ENCODE measurements at places on chromosomes 6 and 20.

GRCh38 chr6:47109281-47109680 lies 67.1 kb upstream of the ADGRF1 start:
- no peak for ATAC-seq

- peak; percentile 70 for ATAC-seq
Observed at GRCh38 chr6:87473419-87473903, 687 bp downstream of the SLC35A1 start.

- no peak for ATAC-seq
Observed at GRCh38 chr6:43150051-43150751, 20.9 kb upstream of the SRF start.

DNA sequence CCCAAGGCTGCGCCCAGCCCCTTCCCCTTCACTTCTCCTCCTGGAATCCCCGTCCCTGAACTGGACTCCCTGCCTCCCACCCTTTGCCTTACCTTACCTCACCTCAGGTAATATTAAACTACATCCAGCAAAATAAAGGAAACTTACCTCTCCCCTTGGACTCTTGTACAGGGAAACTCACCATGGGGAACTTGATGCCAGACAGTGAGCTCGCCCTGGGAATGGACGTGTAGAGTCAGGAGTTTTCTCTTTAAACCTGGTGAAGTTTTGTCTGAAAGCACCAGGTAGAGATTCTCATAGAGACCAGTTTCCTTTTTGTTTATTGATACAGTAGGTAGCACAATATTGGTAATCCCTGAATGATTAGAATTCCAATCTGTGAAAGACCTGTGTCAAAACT lies 544 bp upstream of the HLA-C start:
- no peak for ATAC-seq

- no peak for ATAC-seq
Observed at GRCh38 chr6:106102034-106102433, 15.9 kb downstream of the PRDM1 start.

DNA sequence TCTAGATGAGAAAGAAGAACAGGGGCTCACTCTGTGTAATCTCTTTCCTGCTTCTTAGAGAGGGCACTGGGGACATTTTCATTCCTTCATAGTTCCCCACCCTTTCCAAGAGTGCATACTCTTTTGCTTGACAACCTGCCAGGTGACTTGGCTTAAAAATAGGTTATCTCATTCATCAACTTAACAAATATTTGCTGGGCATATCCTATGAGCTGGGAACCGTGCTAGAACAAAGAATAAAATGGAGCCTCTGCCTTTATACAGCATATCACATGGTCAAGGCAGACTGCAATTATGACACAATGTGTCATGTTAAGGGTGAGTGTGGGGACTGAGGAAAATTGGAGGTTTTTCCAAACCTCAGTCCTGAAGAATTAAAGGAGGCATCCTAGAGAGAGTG lies 209.8 kb upstream of the FOXA2 start:
- ATAC-seq, result no peak

GRCh38 chr20:33672426-33673113 lies 1.7 kb downstream of the NECAB3 start:
- no peak for ATAC-seq

DNA sequence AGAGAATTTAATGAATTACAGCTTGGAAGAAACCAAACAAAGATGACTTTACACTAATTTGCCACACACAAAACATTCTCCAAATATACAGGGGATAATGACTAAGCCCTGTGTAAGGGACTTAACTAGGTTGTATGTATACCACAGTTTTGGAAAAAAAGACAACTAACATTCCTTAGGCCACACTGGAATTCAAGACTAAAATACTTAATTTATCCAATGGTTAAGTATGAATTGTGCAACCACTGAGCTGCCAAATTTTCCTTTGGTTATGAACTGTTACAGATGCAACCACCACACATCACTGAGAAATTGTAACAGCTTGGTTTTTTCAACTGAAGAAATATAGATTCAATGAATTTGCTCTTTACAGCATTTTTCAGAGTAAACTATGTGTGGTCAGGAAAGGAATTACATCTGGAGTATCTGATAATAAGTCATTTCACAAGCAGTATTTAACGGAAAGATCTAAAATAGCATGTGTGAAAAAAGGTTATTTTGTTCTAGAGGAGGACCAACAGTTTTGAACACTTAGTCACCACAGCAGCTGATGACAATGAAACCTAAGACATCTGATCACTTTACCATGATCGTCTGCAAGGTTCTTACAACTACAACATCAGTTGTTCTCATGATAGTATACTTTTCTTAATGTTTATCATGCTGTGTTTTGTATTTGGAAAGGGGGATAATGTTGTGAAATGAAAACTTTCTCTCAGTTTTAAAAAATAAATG lies 318.8 kb downstream of the BCKDHB start:
- ATAC-seq, result no peak

DNA sequence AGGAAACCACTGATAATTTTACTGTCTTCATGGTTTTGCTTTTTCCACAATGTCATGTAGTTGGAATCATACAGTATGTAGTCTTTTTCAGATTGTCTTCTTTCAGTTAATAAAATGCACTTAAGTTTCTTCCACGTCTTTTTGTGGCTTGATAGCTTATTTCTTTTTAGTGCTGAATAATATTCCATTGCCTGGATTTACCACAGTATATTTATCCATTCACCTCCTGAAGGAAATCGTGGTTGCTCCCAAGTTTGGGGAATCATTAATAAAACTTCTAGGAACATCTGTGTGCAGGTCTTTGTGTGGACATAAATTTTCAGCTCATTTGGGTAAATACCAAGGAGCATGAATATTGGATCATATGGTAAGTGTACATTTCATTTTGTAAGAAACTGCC lies 38.8 kb upstream of the ZNFX1 start:
- no peak for ATAC-seq

- ATAC-seq, result no peak
Observed at GRCh38 chr20:44461142-44461802, 14.4 kb upstream of the TTPAL start.

DNA sequence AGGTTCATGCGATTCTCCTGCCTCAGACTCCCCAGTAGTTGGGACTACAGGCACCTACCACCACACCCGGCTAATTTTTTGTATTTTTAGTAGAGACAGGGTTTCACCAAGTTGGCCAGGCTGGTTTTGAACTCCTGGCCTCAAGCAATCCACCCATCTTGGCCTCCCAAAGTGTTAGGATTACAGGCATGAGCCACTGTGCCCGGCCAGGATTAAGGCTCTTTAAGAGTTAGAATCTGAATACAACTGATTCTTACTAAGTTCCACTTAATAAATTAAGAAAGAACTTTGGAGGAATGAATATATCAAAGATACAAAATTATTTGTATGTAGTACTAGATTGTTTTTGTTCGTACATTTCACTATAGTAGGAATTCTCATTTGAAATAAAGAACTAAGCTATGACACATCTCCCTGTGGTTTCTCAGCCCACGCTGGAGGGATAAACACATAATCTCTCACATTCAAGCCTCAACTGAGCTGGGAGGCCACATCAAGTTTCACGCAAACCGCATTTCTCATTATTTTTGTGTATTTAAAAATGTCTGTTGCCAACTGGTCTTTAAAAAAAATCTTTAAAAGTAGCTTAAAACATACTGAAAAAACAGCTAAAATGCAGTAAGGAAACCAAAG lies 34.2 kb downstream of the DTNBP1 start:
- no peak for ATAC-seq

GRCh38 chr6:56868687-56869086 lies 86.2 kb upstream of the BEND6 start:
- no peak for ATAC-seq

DNA sequence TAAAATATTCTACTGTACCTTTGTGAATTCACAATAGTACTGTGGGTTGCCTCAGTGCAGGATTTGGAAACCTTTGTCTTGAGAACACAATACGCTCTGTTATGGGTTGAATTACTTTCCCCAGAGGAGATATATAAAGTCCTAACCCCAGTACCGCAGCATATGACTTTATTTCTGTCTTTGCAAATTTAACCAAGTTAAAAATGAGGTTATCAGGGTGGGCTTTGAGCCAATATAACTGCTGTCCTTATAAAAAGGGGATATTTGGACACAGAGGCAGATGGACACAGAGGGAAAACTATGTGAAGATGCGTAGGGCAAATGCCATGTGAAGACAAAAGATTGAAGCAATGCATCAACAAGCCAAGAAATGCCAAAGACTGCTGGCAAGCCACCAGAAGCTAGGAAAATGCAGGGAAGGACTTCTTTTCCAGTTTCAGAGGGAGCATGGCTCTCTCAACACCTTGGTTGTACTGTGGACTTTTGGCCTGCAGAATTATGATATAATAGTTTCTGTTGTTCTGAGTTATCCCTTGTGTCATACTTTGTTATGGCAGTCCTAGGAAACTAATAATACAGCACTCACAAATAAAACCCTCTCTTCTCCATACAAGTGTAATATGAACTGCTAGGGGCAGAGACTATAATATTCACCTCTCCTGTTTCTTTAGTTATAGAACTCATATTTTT lies 292.6 kb upstream of the SPTLC3 start:
- no peak for ATAC-seq

- ATAC-seq, result no peak
Observed at GRCh38 chr6:149636124-149636523, 12.4 kb downstream of the KATNA1 start.

- peak; percentile 50 for ATAC-seq
Observed at GRCh38 chr6:136677344-136677743, 114.9 kb downstream of the MAP3K5 start.

GRCh38 chr6:100179576-100179975 lies 185.6 kb upstream of the MCHR2 start:
- no peak for ATAC-seq

DNA sequence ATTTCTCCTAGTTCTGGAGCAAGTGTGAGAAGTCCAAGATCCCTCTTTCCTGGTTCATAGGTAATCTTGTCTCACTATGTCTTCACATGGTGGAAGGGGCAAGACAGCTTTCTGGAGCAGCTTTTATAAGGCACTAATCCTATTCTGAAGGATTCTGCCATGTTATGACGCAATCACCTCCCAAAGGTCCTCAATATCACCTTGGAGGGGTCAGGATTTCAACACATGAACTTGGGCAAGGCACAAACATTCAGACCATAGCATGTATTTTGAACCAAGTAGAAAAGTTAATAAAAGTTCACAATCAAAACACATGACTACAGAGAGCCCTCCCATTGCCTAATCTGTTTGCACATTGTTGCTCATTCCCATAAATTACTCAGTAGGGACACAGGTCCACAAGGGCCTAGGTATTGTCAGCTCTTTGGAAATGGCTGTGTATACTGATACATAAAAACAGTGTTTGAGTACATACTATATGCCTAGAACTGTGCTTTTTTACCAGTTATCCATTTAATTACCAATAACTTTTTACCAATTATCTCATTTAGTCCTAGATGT lies 11.3 kb upstream of the TRDN start:
- ATAC-seq, result no peak

GRCh38 chr6:157597461-157598312 lies 216.7 kb downstream of the ZDHHC14 start:
- peak; percentile 86 for ATAC-seq

DNA sequence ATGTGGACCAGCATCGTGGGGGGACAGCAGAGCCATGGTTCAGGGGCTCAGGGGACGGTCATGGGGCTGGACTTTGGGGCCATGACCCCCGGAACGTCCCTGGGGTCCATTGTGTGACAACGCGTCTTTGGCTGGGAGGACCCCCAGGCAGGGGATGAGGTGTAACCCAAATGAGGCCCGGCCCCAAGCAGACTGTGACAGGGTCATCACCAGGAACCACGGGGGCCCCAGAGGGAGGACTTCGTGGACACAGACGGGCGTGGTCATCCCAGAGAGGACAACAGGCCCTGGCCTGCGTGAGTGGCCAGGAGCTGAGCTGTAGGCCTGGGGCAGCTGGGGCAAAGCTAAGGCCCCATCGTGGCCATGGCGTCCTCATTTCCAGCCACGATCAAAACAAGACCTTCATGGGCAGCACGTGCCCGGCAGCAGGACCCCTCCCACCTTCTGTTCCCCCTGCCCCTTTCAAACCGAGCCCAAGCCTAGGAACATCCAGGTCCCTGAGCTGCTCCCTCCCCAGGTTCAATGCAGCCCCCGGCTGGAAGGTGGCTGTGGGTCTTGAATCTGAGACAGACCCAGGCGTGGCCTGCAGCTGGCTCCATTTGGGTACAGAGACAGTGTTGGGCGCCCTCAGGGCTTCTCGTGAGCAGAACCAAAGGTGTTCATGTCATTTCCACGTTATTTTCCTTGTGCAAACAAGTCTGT lies 187.8 kb downstream of the TAF4 start:
- ATAC-seq, result no peak

- no peak for ATAC-seq
Observed at GRCh38 chr6:119887666-119888065, 538.1 kb upstream of the MAN1A1 start.

DNA sequence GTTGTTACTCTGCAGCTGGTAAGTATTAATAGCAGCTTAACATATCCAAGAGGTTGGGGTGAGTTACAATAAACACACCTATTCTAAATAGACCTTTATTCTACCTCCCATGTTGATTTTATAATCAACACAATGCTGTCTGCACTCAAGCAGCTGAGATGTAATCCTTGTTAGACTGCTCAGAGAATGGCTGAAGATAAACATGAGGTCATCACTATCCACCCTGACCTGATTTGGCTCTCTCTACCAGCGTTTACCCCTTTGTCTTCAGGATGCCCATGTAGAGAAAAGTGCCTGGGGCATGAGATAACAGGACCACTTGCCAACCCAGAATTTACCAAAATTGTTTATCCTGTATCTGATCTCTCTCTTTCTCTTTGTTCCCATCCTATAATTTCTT lies 220.7 kb upstream of the DEFB112 start:
- ATAC-seq, result no peak

DNA sequence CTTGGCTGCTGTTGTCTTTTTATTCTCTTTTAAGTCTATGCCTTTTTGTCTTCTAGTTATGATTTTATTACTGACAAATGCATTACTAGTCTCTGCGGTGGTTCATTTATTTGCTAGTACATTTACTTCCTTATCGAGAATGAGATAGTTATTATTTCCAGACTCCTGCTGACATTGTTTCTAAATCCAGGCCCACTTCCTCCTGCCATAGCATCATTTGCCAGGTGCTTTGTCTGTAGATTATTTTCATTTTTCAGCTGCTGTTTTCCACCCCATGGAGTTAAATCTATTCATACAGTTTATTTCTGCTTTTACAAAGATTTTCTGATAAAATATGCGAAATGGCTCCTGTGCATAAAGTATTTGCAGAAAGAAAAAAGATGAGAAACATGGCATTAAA lies 459.7 kb downstream of the MMUT start:
- ATAC-seq, result no peak

DNA sequence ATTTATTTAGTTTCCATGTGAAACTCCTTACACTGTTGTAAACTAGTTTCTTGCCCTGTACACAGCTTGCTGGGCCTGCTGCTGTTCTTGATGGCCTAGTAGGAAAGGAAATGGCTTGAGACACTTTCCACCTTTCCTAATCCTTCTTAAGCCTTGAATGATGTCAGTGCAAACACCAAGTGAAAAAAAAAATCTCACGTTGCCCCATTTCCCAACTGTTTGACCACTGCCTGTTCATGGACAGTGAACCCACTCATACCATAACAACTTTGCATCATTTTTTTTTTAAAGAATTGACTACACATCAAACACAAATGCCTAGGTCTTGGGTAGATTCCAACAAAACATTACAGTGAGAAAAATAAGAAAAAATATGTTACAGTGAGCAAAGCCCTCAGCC lies 653.6 kb upstream of the FLRT3 start:
- ATAC-seq, result no peak

Data from esophagus mucosa (tissue), 1 donor.